ENCODE measurements at places on chromosomes 2 and 18.

DNA sequence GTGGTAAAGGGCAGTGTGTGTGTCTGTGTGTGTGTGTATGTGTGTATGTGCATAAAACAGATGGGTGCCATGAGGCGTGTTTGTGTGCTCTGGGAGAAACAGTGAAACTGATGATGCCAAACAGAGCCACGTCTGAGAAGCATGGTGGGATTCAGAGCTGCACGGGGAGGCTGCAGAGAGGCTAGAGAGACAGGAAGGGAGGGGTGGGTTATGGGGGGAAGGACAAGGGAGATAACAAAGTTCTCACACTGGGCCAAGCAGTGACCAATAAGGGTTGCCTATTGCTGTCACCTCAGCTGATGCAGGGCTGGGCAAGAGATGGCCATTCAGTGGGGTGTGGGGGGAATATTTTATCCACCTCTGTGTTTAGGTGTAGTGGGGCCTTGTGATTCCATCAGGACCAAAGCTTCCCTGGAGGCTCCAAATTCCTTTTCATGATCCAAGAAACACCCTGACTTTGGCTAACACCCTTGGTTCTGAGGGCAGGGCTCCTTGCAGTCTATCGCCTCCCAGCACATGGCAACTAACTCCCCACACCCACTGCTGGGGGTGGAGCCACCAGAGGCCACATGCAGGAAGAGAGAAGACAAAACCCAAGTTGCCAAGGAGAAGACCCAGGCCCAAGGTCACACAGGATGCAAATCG is 54.2 kb upstream of the POMC start:
- DNase-seq = no peak

- no peak for DNase-seq
Observed at GRCh38 chr2:84676295-84676694, 160.0 kb downstream of the DNAH6 start.

DNA sequence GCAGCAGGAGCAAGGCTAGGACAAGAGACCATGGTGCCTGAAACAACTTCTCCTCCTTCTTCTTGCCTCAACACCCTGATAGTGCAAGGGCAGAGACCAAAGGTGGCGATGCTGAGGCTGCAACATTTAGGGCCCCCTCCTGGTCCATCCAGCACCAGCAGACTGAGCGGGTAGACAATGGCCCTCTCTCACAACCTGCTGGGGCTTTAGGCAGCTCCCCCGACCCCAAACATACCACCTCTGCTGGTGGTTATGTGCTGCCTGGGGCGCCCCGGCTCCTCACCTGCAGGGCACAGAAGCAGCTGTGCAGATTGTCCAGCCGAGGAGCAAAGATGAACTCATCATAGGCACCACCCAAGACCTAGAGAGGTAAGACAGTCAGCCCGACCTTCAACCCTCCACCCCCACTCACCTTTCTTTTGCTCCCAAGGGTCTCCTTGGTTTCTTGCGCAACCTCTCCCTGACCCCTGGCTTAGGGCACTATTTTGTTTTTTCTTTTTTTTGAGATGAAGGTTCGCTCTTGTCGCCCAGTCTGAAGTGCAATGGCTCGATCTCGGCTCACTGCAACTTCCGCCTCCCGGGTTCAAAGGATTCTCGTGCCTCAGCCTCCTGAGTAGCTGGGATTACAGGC is 3.5 kb downstream of the DNPEP start:
- DNase-seq = no peak

GRCh38 chr18:963276-963675 is 58.6 kb downstream of the ADCYAP1 start:
- peak; percentile 17 for DNase-seq

DNA sequence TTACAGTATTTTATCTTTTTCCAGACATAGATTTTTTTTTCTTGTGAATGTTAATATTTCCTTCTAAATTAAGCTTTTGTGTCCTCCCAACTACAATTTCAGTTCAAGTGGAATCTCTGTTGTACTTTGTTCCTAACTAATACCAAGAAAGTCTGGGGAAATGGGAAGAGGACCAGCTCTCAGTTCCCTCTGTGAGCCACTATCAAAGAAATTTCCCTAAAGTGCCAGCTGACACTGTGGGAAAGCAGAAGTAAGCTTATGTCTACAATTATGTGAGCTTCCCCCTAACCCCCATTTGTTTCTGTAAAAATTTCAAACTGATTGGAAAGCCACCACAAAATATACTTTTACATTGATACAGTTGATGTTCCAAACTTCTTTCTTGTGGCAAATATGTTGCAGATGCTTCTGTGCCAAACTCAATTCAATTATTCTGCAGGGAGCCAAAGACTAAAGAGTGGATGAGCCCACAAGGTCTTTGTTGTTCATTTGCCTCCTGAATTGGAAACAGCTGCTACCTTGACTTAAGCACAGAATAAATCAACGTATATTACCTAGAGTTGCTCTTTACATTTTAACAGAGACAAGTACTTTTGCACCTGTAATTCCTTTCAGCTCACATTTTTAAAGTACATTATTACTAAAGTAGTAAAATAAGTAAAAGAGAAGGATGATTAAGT is 306.6 kb downstream of the PTH2R start:
- DNase-seq = peak; percentile 48

- DNase-seq = no peak
Observed at GRCh38 chr2:27973592-27973991, 83.1 kb downstream of the BABAM2 start.

DNA sequence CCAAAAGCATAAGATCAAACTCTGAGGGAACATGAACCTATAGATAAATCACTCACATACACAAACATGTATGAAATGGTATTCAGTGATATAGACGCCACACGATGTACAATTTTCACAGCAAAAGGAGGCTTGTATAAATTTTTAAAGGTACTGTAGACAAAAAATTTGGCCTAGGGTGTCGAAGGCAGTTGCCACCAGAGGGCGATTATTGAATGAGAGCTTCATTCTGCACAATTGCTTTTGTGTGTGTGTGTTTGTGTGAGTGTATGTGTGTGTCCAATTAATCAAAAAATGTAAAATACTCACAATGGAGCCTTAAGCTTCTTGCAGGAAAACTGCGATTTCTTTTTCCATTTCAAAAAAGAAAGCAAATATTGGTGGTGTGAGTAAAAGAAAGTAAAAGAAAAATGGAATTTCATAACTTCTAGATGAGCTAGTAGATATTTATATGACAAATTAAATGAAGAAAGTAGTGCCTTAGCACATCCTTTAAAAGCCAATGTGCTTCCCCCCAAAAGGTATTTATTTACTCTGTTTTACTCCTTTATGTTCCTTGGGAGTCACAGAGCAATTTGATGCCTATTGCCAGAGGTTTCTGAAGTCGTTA is 800.1 kb downstream of the SATB2 start:
- peak; percentile 70 for DNase-seq

DNA sequence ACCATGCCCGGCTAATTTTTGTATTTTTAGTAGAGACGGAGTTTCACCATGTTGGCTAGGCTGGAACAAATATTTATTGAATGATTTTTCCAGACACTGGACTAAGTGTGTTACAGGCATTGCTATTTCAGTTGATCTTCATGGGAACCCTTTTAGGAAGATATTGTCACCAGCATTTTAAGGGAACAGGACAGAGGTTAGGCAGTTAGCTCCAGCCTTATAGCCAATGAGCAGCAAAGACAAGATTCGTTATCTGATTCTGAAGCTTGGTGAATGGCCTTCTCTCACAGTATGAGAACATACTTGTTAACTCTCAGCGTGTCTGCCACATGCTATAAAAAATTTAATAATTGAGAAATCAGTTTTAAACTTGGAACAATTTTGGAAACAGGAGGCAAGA is 73.4 kb downstream of the SOCS6 start:
- DNase-seq = no peak

- peak; percentile 93 for DNase-seq
Observed at GRCh38 chr18:24726727-24727492, 266.5 kb downstream of the HRH4 start.

GRCh38 chr2:173491418-173491817 is 136.7 kb downstream of the CDCA7 start:
- no peak for DNase-seq

- DNase-seq = no peak
Observed at GRCh38 chr2:160394153-160394552, 99.5 kb downstream of the RBMS1 start.

DNA sequence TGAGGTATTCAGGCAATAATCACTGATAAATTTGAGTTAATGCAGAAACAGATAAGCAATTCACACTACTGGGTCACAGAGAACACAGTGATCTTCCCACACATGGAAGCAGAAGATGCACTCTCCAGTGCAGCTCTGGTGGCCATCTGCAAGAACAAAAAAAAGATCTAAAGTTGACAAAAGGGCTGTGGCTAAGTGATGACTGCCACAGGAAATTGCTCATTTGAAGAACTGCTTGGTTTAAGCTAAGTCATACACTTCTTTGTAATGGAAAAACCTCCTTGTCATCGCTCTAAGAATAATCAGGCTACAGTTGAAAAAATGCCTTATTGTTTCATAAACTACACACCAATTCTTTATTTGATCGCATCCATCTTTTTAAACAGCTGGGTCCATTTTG is 115.1 kb downstream of the DTNB start:
- DNase-seq = no peak

Measured in NCI-H69 (cell line).